GM12864 (cell line): ENCODE measurements at places on chromosomes 16 and 17.

GRCh38 chr16:23512168-23512695 is 1.9 kb upstream of the GGA2 start:
- DNase-seq = no peak

- no peak for DNase-seq
Measured at GRCh38 chr17:76726776-76727718, at the start of gene METTL23. TSS of gene METTL23 (plus strand) at chr17:76726839. CDS start at chr17:76729711, 2,872 bp downstream.

GRCh38 chr17:17491031-17491471 is 5.1 kb downstream of the RASD1 start:
- DNase-seq = no peak

- no peak for DNase-seq
Measured at GRCh38 chr17:71304498-71305158, 816.2 kb upstream of the SOX9 start.

- DNase-seq = no peak
Measured at GRCh38 chr17:519450-520212, 167.0 kb upstream of the RPH3AL start.

DNA sequence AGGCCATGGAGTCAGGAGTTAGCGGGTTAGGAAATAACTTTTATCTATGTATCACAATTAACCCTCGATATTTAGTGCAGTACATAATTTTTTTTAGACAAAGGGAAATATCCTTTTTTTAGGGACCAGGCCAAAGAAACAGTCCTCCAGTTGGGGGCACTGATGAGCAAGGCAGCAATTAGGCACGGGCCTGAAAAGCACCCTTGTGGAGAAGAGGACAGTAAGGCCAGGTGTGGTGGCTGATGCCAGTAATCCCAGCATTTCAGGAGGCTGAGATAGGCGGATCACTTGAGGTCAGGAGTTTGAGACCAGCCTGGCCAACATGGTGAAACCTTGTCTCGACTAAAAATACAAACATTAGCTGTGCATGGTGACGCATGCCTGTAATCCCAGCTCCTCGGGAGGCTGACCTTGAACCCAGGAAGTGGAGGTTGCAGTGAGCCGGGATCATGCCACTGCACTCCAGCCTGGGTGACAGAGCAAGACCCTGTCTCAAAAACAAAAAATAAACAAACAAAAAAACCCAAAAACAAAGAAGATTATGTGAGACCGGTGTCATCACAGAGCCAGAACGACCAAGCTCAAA is 158.3 kb upstream of the NOL11 start:
- DNase-seq = no peak

DNA sequence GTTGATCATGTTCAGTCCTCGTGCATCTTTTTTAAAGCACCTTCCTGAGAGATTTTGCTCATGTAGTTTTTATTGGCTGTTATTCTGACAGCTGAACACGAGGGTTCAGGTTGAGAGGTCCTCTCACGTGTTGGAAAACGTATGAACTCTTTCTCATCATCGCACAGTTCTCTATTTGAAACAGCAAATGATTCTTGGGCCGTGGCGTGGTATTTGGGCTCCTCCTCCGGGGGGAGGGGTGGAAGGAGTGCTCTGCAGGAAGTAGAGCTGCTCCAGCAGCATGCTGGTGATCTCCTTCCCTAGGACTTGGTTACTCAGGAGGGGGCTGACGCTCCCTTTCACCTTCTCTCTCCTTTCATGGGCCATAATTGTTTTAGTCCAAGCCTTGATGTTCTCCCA is 70.4 kb downstream of the KSR1 start:
- no peak for DNase-seq

DNA sequence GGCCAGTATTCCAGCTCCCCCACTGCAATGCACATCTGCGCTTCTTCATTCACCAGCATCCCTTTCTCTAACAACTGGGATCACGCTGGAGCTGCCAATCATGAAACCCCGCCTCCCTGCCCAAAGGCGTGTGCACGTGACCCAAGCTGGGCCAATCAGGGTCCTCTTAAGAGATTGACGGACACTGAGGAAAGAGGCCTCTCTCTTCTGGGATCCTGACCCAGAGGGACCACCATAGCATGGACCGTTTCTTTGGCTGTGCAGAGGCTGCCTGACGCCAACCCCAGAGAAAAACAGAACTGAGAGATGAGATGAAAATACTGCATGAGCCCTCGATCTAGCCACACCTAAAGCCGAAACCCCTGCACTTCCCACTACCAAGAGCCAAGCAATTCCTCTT is 32.0 kb downstream of the COTL1 start:
- no peak for DNase-seq

GRCh38 chr16:50881956-50882355 is 140.1 kb downstream of the CYLD start:
- no peak for DNase-seq

- DNase-seq = no peak
Measured at GRCh38 chr16:8236816-8237215, 353.5 kb downstream of the TMEM114 start.
